Posterior cingulate gyrus (tissue), 11 donors: ENCODE measurements at places on chromosomes 3 and 15.
A peak's percentile ranks its signal among the peaks of the same experiment; 100 is the strongest.

GRCh38 chr3:136503056-136503455 lies 249.1 kb downstream of the STAG1 start:
- no peak for DNase-seq

DNA sequence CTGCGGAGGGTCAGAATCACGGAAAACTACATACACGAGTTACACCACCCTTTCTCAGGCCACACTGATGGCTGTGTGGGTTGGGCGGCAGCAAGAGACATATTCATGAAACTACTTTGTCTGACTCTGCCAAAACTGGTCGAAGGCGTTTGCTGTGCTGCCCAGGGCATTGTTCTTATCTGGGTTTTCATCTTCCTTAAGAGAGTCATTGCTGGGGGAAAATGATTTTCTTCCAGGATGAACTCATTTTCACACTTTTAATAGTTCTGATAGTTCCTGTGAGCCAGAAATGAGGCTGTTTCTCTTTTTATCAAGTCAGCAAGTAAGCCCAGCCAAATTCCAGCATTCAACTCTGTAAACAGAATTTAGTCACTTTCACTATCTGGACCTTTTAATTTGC lies 47.6 kb downstream of the TRIM71 start:
- peak; percentile 6 for DNase-seq

- DNase-seq: no peak
Measured at GRCh38 chr3:15337963-15338362, 5.6 kb upstream of the SH3BP5 start.

- DNase-seq: no peak
Measured at GRCh38 chr15:79394231-79394630, 37.9 kb upstream of the MINAR1 start.

- no peak for DNase-seq
Measured at GRCh38 chr15:94100863-94101262, 130.5 kb upstream of the MCTP2 start.

- DNase-seq: no peak
Measured at GRCh38 chr3:48565591-48566400, 2.2 kb upstream of the UCN2 start.

- no peak for DNase-seq
Measured at GRCh38 chr3:37068031-37068430, 74.7 kb downstream of the MLH1 start.

DNA sequence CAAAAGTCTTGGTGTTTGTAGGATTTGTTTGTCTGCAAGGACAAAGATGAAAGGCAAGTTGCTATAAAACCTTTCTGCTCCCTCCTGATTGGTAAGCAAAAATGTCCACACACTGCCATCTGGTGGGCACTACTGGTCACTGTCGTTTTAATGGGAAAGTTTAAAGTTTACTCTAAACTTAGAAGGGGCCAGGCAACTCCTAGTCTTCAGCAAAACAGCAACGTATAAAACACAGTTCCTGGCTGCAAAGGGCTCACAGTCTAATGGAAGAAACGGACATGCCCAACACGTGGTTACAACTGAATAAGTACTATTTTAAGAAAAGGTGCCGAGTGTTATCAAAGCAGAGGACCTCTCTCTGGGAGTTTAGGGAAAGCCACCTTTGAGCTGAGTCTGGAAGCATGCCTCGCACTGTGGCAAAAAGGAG lies 23.7 kb upstream of the TPRG1 start:
- peak; percentile 31 for DNase-seq

- no peak for DNase-seq
Measured at GRCh38 chr15:57388464-57388863, 12.2 kb downstream of the CGNL1 start.

DNA sequence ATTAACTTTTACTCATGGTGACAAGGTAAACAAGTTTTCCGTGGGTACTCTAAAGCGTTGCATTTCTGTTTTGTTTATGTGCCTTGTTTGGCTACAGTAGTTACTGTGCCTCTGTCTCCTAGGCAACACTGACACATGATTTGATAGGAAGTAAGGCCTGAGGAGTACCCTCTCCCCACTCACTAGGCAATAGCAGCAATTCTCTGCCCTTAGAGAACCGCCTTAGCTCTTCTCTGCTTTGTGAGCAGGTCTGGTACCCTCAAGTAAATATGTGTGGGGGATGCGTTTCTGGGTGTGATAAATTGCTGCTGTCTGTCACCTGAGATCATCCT lies at the start of gene IL5RA:
Gene IL5RA (minus strand): TSS at position 76 of the 332 bp plus-strand sequence. CDS start 5,390 bp downstream, outside the sequence.
- DNase-seq: no peak

GRCh38 chr15:67146234-67146633 lies 80.8 kb downstream of the SMAD3 start:
- DNase-seq: no peak

- no peak for DNase-seq
Measured at GRCh38 chr3:90031121-90031520, 923.7 kb downstream of the EPHA3 start.

- no peak for DNase-seq
Measured at GRCh38 chr15:92907896-92908712, 8.0 kb downstream of the CHD2 start.

DNA sequence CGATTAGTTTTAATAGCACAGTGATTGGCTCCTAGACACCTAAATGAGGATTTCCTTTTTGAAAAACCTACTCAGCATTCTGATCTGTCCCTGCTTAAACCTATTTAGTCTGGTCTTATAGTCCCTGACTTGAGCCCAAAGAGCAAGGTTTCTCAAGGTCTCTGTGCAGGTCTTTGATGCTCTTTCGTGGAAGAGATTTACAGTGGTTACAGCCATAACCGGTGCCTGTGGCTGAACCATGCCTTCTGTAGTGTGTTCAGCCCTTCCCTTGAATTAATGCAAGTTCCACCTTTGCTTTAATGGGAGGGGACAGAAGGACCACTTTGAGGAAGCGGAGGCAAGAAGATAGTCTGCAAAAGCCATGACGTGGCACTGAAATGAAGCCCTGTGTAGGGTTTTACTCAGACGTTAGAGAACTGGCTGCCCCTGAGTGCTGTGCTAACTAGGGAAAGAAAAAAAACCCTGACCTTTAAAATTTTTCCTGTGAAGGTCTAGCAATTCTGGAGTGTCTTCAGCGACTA lies 43.0 kb downstream of the ZBTB38 start:
- DNase-seq: no peak

DNA sequence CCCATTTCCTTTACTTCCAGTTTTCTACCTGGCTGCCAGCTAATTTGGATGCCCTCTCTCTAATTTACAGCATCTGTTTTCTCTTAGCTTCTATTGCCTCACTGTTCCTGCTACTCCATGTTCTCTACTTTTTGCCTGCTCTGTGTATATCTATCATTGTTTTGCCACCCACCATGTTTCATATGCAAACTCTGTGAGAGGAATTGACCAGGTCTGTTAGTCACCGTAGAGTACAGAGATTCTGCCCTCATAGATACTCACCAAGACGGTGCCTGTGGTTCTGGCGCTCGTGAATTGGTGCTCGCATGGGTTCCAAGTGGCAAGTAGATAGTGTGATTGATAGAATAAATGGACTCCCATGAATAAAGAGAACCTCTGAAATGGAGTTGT lies 288.8 kb downstream of the CNTN6 start:
- no peak for DNase-seq

DNA sequence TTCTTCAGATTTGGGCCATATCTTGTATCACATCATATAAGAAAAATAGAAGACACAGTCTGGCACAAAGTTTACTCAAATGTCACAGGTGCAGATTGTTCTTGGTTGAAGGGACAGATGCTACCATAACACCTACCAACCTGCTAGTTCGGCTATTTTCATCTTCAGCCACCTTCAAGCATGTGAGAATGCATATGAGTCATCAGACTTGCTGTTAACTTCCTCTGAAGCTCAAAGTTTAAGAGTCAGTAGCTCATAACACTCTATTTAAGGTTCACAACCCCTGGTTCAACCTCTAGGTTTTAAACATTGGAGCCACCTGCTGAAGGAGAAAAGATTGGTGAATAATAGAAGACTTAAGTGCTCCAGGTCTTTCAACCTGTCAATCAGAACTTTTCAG lies 522.8 kb downstream of the NLGN1 start:
- DNase-seq: no peak

- no peak for DNase-seq
Measured at GRCh38 chr3:24396338-24396737, 98.3 kb downstream of the THRB start.

- DNase-seq: no peak
Measured at GRCh38 chr3:122104515-122105194, 49.5 kb downstream of the CD86 start.
